ENCODE measurements at places on chromosomes 1 and 21. TPM values are rescaled to one million over a fixed set of nuclear protein-coding genes. Genes with fewer than 3 reads are reported as not detected.

The AGMAT gene
- 0.79 TPM for total RNA-seq

The CLDN8 gene
- not detected for total RNA-seq

The AKNAD1 gene
- total RNA-seq = 0.16 TPM

The PIK3R3 gene
- total RNA-seq = 4.7 TPM
